Upper lobe of right lung (tissue), 1 donor: ENCODE measurements at places on chromosomes 16 and 17.
A peak's percentile ranks its signal among the peaks of the same experiment; 100 is the strongest.

DNA sequence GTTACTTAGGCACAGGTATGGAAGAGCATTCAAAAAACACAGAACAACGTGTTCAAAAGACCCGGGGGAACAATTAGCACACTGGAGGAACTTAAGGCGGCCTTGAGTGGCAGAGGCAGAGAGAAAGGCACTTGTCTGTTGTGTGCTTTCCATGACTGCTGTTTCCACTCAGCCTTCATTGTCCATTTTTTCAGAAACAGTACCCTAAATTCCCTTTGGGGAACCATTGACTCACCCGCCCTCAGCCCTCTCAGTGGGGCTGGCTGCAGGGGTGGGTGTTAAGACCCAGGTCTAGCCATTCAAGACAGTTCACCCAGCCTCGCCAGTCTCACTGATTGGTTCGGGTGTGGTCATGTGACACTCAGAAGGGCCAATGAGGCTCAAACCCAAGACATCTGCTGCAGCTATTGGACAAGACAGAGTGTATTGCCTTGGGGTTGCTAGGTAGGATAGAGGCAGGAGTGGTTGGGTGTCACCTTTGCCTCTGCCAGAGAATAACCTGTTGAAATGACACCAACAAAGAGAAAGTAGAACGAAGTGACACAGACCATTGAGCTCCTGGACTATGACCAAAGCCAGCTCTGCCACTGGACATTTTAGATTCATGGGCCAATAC lies 19.6 kb upstream of the CEP20 start:
- no peak for DNase-seq
- H3K4me1 ChIP-seq: no peaks in the 10 kb centered on the region
- H3K36me3 ChIP-seq: no peaks in the 10 kb centered on the region
- H3K27me3 ChIP-seq: no peaks in the 10 kb centered on the region
- no peak overlapping the region for H3K4me3 ChIP-seq

GRCh38 chr16:10624527-10624926 lies 44.1 kb upstream of the EMP2 start:
- H3K27me3 ChIP-seq: no peaks in the 10 kb centered on the region
- no peak overlapping the region for H3K27ac ChIP-seq
- no peaks in the 10 kb centered on the region for H3K36me3 ChIP-seq
- no peak for DNase-seq
- no peak overlapping the region for H3K4me3 ChIP-seq

DNA sequence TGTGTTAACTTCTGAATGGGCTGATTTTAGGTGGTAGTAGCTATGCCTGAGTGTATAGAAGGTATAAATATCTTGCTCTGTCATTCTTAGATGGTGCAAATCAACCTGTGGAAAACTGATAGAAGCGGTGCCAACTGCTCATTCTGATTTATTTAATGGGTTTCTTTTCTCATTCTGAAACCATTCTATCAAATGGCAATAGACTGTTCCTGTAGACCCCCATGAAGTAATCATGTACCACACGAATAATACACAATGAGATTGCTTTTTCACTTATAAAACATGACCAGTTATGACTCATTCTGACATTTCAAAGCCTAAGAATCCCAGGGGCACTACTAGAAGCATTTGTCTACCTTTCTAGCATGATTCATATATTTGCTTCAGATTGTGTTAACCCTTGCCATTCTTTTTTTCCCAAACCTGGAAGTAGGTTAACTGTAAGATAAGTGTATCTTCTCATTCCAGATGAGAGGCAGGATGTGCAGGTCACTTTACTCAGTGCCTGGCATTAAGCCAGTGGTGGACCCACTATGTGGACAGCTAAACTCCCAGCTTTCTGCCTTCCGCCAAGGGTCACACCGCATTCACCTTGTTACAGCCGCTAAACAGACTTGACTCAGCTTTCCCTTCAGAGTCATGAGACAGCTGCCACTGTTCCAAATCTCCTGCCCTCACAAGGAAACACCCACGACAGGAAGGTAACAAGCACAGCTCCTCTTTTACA lies 16.4 kb upstream of the SLC16A11 start:
- peaks cover 5% of the 10 kb centered on the region for H3K27me3 ChIP-seq
- no peak overlapping the region for H3K4me3 ChIP-seq
- DNase-seq: no peak
- no peak overlapping the region for H3K27ac ChIP-seq
- H3K4me1 ChIP-seq: no peaks in the 10 kb centered on the region

DNA sequence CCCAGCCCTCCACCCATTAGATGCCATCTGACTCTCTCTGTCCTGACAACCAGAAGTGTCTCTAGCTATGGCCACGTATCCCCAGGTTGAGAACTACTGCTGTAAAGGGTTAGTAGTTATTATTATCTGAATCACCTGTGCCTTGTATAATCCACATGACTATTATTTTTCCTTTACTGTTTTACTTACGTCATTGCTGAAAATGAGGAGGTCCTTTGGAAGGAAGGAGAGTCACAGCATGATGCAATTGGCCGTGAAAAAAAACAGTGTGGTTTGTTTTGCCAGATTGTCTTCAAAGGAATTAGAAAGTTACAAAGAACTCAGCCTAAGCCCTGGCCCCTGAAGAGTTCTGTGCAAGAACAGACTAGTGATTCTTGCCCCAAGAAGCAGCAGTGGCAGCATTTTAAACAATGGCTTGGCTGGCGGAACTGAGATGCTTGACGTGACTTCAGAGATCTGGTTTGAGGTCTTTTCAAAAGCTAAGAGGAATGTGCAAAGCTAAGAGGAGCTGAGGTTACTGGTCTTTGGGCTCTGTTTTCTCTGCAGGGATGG lies 413.3 kb upstream of the EEF2KMT start:
- H3K4me3 ChIP-seq: no peak overlapping the region
- DNase-seq: no peak
- no peaks in the 10 kb centered on the region for H3K27me3 ChIP-seq
- no peaks in the 10 kb centered on the region for H3K4me1 ChIP-seq

- no peaks in the 10 kb centered on the region for H3K4me1 ChIP-seq
- no peak for DNase-seq
- H3K27ac ChIP-seq: no peak overlapping the region
- no peaks in the 10 kb centered on the region for H3K36me3 ChIP-seq
These were observed 69.1 kb downstream of the COPRS start for GRCh38 chr17:31789707-31790505.

DNA sequence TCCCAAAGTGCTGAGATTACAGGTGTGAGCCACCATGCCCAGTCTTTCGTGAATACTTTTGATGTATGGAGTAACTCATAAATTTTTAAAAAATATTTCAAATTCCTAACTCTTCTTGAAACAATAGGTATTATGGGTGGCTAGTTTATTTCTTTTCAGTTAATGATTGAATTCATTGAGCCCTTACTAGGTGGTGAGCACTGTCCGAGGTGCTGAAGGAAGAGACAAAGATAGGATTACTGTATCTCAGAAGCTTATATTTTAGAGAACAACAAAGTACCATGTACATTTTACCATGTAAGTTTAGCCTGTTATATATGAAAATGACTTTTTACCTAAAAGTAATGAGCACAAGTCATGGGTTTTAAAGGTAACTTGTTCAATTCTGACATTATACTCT lies 418.3 kb downstream of the NPIPA7 start:
- H3K36me3 ChIP-seq: no peaks in the 10 kb centered on the region
- no peak overlapping the region for H3K27ac ChIP-seq
- no peaks in the 10 kb centered on the region for H3K4me1 ChIP-seq
- H3K4me3 ChIP-seq: no peak overlapping the region
- no peaks in the 10 kb centered on the region for H3K27me3 ChIP-seq
- no peak for DNase-seq

DNA sequence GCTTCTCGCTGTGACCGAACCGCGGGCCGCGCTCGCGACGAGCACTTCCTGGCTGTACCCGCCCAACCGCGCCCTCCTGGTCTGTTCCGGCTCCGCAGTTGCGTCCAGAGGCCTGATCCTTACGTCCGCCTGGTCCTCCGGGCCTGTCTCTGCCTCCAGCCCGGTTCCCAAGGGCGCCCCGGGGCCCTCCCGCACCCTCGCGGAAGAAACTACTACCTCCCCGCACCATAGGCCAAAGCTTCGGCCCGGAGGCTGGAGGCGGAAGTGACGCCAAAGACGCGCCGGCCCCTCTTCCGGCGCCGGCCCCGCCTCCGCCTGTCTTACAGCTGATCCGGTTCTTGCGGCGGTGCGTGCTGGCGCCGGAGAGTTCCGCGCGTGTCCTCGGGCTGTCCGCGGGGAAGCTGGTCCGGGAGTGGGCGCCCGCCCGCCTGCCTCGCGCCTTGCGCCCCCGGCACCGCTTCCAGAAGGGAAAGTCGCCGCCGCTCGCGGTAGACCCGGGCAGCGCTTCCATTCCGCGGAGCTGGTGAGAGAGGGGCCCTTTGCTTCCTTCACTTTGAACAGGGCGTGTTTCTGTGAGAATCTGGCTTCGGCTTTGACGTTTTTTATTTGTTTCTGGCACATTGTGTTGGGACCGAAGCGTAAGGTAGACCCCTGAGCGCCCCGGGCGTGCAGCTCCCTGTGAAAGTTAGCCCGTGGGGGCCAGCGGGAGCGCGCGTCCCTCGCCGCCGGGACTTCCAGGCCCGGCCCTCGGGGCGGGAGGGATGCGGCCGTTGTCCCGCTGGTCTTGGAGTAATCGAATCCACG lies at the start of gene ZNF778:
ZNF778 (plus strand) TSS at position 316 of the 804 bp plus-strand sequence. CDS start 3,425 bp downstream, outside the sequence.
- H3K4me3 ChIP-seq: peak within 1 kb of the TSS; percentile 72
- H3K27me3 ChIP-seq: no peaks in the 10 kb centered on the region
- peak; percentile 92 for DNase-seq
- peaks cover 23% of the 10 kb centered on the region for H3K4me1 ChIP-seq

DNA sequence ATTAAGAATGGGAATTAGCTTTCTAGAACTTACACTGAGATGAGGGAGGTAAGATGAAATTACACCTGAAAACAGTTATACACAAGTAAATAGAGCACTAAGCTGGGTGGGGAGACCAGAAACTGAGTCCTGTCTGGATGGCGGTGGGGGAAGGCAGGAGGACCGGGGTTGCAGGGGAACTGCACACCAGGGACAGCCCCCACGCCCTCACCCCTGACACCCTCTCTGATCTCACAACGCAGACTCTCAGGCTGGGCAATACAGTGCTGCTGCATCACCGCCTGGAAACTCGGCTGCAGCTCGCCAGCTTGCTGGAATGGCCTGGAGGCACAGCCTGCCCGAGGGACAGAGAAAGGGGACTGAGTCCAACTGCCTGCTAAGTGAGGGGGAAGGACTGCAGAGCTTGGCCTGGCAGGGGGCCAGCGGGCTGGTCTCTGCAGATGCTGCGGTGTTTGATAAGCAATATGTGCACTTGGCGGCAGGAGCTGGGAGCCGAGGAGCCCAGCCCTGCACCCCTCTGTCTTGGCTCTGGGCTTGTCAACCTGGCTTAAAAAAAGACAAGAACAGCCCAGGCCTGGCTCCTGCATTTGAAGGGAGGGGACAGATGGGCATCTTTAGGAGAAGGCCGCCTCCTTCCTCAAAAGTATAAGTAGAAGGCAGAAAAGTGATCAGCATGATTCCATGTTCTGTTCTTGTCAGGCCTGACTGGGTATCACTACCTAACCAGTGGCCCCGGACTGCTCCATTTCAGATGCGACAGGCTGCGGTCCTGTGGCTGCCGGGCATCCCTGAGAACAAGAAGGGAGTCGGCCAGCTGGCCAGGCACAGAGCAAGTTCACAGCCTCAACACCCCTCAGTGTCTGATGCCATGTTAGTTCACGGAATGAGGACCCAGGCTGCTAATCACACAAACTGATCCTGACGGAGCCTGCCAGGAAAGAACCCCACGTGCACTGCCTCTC lies 30.2 kb downstream of the SPHK1 start:
- no peaks in the 10 kb centered on the region for H3K36me3 ChIP-seq
- H3K4me3 ChIP-seq: no peak overlapping the region
- DNase-seq: peak; percentile 67
- peaks cover 7% of the 10 kb centered on the region for H3K4me1 ChIP-seq

DNA sequence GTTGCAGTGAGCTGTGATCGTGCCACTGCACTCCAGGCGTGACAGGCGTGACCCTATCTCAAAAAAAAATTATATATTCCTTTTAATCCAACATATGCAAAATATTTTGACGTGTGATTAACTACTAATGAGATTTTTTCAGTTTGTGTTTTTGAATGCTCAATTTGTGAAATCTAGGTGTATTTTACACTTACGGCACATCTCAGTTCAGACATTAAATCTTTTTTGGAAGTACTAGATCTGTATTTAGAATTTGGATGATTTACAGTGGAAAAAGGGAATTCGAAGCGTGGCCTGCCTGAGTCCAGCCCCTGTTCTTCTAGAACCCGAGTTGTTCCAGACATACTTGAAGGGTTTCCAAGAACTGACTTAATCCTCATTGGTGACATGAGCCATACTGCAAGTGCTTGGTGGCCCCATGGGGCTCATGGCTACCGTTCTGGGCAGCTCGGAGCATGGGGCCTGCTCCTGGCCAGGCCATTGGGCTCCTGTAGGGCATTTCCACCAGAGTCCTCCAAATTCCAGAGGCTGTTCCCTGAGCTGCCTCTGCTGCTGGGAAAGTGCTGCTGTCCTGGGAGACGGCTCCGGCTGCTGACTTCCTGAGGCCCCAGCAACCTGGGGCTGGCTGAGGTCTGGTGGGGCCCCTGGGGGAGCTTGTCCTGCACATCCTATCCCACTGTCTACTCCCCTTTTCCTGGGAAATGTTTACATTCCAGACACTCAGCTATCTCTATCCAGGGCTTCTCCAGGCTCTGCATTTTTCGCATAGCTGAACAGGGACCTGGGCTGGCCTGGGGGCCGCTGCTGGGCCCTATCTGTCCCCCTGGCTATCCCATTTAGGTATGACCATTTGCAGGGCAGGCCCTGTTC lies 27.2 kb downstream of the LLGL2 start:
- DNase-seq: no peak
- no peaks in the 10 kb centered on the region for H3K36me3 ChIP-seq
- H3K4me1 ChIP-seq: peaks cover 5% of the 10 kb centered on the region
- peak overlapping the region; percentile 17 for H3K27ac ChIP-seq
- no peaks in the 10 kb centered on the region for H3K27me3 ChIP-seq

DNA sequence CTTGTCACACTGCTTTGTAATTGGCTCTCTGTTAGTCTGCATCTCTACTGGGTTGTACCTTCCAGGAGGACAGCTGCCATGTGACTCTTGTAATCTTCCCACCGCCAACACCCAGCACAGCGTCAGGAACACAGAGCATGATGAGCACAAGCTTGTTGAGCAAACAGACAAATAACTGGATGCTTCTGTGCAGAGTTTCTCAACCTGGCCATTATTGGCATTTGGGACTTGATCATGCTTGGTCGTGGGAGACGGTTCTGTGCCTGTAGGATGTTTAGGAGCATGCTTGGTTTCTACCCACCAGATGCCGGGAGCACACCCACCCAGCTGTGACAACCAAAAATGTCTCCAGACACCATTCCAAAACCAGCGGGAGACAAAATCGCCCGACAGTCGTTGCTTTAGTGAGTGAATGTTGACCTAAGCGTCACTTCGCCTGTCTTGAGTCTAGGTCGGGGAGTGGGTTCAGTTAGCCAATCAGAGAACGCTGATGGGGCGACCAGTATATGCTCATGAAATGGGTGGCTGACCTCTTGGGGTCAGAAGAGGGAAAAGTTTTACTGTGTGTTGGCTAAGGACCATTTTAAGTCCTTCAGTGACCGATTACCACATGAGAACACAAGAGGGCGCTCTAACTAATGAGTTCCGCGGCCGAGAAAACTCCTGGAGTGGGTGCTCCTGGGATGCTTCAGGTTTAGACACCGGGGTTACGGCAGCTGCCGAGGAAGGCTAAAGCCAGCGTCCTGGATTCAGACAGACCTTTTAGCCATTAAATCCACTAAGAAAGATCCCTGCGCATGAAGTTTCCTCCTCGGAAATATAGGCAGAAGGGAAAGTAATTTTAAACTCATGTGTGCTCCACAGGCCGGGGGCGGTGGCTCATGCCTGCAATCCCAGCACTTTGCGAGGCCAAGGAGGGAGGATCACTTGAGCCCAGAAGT lies 57.8 kb upstream of the TEX2 start:
- peak; percentile 71 for DNase-seq
- peaks cover 16% of the 10 kb centered on the region for H3K36me3 ChIP-seq
- H3K4me1 ChIP-seq: peaks cover 19% of the 10 kb centered on the region
- H3K27ac ChIP-seq: peak overlapping the region; percentile 44
- H3K4me3 ChIP-seq: no peak overlapping the region
